Colonic mucosa (tissue), 4 donors: ENCODE measurements at places on chromosomes 1 and 21.
A peak's percentile ranks its signal among the peaks of the same experiment; 100 is the strongest.

DNA sequence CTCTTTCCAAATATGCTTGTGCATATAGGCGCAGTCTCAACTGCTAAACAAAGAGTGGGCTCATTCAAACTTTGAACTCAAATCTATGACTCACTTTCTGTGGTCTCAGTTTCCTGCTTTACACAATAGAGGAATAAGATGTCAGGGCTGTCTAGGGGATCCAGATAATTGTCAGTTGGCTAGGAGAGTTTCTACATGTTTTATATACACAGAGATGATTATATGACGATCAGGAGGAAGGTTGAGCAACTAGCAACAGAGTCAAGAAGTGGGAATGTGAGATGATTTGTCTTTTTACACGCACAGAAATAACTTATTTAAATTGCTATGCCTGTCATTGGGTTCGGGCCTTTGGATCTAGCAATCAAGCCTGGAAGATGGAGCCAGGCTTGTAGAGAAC, 299.4 kb upstream of the LYPLAL1 start:
- DNase-seq, result no peak

DNA sequence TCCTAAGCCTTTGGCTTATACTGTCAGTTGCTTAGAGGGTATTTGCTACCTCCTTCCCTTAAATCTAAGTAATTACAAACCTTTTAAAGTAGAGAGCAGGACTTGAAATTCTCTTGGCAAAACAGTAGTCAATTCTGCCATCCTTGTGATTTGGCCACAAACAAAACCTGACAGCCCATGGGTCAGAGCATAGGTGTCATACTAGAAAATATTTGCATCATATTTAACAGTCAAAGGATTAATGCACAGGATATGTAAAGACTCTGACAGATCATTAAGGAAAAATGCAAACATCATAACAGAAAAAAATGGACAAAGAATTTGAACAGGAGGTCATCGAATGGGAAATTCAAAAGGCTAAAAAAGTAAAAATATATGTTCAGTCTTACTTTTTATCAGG, 50.5 kb downstream of the ZFYVE9 start:
- DNase-seq, result no peak

GRCh38 chr1:46681333-46682034, 9.8 kb downstream of the TEX38 start:
- no peak for DNase-seq

DNA sequence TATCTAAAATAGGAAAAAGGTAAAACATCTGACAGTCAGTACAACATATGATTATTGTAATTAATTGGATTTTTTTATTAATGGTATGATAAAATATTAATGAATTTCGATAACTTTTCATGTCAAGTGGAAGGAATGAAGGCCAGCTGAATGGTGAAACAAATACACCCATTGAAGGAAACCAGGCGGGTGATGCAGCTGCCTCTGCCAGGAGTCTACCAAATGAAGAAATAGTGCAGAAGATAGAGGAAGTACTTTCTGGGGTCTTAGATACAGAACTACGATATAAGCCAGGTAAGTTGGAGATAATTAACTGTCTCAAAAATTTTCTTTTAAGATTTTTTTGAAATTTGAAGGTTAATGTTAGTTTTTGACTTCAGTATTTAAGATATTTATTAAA, 3.2 kb downstream of the SON start:
- DNase-seq, result no peak

GRCh38 chr1:234969581-234970400, 158.8 kb downstream of the TOMM20 start:
- DNase-seq, result peak; percentile 68
